ENCODE measurements at places on chromosomes 1 and 21.

DNA sequence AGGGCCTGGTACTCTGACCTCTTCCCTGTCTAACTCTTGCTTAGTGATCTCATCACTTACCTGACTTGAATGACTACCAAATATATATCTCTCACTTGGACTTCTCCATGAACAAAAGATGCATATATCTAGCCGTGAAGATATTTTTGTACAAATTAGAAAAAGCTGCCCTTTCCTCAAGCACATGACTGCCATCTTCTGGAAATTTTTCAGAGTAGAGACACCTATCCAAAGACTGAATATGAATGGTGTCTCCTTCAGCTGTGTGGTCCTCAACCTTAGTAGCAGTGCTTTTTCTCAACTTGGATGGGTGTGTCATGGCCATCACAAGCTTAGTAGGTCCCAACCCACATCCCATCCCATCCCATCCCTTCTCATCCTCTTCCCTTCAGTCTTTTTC lies 142.3 kb downstream of the DNM3 start:
- no peak for DNase-seq

DNA sequence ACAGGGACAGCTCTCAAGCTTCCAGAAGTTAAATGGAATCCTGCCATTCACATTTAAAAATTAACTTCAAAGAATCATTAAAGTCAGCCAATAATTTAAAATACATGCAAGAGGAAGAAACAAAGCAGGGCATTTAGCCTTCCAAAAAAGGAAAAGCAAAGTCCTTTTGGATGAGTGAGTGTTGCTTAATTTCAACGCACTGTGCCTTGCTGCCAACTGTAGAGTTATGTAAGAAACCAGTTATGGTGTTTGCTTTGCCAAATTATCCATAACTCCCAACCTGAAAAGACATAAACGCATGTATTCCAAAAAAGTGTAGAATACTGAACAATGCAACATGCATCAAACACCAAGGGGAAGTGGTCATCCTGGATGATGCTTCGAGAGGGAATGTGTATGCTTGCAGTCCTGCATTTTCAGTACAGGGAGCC lies 16.1 kb upstream of the KCNE1 start:
- no peak for DNase-seq

DNA sequence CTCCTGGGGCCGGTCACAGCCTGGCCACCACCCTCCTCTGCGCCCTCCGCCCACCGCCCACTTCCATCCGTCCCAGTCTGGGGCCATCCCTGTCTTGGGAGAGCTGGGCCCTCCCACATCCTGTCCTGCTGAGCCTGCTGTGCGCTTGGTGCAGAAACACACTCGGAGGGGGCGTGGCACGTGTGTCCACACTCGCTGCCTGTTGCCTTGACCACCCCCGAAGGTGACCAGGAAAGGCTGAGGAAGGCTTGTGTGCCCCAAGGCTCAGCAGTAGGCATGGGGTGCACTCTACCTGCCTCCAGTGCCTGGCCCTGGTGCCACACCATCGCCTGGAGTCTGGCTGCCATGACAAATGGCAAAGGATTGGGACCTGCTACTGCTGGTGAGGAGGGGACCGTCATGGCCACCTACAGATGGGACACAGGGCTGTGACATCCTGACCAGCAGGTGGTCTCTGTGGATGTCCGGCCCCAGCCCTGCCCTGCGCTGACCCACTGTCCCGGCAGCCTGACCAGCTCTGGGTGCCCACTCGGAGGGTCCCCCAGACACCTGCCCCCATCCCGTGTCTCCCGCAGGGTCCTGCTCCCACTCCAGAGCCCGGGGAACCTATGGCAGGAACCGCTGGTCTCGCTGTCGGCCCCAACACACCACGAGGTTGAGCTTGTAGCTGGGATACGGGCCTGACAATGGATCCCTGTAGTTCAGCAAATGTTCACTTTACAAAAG lies 23.2 kb upstream of the PTTG1IP start:
- DNase-seq = no peak

DNA sequence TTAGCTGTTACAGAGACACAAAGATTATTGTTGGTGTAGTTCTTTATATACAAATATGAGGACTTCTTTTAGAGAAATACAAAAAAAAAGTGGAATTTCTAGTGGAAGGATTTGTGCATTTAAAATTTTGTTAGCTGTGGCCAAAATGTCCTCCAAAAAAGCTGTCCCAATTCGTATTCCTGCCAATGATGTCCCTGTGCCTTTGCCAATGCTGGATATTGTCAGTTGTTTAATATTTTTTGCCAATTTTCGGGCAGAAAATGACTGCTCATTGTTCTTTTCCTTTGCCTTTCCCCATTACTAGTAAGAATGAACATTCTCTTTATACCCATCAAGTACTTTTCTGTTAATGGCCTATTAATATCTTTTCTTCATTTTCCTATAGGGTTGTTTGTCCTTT lies 110.0 kb upstream of the HOOK1 start:
- no peak for DNase-seq

DNA sequence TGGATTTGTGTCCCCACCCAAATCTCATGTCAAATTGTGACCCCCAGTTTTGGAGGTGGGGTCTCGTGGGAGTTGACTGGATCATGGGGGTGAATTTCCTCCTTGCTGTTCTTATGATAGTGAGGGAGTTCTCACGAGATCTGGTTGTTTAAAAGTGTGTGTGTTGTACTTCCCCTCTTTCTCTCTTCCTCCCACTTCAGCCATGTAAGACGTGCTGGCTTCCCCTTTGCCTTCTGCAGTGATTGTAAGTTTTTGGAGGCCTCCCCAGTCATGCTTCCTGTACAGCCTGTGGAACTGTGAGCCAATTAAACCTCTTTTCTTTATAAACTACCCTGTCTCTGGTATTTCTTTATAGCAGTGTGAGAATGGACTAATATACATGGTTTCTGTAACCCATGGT lies 64.6 kb downstream of the RHOU start:
- DNase-seq = no peak

GRCh38 chr1:211551638-211552460 lies 27.1 kb downstream of the SLC30A1 start:
- DNase-seq = no peak

- no peak for DNase-seq
These were observed 1.4 kb downstream of the RNF11 start for GRCh38 chr1:51237351-51238033.

DNA sequence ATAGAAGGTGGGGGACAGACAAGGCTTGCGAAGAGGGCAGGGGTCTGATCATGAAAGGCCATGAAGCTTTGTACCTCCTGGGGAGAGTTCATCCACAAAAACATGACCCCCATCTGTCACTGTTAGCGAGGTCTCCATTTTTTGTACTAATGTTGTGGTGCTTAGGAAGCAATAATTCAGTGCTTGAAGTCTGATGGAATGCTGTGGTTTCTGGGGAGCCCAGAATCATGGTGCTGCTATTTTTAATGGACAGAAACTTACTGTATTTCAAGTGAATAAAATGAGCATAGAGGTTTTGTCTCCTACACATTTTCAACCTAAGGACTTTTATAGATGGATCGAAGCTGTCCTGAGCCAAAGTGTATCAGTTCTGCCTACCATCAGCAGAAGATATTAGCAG lies 28.2 kb upstream of the RGL1 start:
- DNase-seq = no peak

- no peak for DNase-seq
These were observed 1.4 kb downstream of the FOXD2 start for GRCh38 chr1:47439017-47439818.

DNA sequence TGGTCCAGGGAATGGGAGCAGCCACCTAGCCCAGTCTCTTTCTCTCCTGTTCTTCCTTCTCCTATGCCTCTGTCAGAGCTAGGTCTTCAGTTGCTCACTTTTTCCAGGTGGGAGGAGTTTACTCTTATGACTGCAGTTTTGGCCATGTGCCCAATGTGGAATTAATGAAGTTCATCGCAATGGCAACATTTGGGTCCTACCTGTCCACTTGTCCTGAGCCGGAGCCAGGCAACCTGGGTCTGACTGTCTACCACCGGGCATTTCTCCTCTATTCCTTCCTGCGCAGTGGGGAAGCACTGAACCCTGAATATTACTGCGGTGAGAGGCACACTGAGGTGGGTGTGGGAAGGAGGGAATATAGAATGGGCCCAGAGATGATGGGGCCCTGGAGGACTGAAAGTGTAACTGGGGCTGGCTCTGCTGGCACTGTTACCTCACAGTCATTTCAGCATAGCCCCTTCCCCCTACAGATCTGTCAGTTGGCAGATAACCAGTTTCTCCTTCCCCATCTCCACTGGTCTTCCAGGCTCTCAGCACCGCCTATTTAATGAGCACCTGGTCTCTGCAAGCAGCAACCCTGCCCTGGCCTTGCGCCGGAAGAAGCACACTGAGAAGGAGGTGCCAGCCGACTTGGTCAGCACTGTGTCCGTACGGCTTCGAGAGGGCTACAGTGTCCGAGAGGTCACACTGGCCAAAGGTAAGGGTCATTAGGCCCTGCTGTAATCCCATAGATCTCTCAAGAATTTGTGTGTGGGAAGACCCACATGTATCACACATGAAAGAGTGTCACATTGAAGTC lies 30.1 kb downstream of the SZT2 start:
- DNase-seq = no peak

DNA sequence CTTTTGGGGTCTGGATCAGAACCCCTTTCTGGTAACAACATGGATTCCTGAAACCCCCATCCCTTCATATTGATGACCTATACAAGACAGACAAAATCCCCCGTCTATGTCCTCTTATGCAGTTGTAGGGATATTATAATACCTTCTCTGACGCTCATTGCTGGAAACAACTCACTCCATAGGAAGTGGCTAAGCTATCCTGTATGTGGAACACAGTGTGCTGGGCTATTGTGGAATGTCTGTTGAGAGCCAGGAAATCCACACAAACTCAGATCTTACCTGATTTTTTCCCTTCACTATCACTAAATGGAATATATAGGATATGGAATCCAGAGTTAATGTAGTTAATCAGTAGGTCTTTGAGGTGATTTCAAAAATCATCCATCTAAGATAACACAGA lies 17.7 kb upstream of the PIK3R3 start:
- no peak for DNase-seq

DNA sequence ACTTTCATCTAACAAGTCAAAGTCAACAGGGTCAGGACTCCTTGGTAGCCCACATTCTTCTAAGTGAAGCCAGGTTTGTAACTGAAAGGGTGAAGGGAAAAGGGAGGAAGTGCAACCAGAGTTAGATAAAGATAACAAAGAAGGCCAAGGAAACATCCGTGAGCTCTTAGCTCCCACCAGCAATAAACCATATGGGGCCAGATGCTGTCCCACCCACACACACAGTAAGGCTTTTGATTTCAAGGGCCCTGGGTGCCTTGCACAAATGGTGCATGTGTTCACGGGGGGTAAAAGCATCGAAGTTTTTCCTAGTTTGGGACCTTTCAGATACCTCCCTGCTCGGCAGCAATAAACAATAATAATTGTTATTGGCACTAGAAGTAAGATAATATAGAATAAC lies 5.1 kb upstream of the TIAM1 start:
- no peak for DNase-seq

GRCh38 chr21:45016031-45016405 lies 58.4 kb upstream of the ADARB1 start:
- DNase-seq = no peak

DNA sequence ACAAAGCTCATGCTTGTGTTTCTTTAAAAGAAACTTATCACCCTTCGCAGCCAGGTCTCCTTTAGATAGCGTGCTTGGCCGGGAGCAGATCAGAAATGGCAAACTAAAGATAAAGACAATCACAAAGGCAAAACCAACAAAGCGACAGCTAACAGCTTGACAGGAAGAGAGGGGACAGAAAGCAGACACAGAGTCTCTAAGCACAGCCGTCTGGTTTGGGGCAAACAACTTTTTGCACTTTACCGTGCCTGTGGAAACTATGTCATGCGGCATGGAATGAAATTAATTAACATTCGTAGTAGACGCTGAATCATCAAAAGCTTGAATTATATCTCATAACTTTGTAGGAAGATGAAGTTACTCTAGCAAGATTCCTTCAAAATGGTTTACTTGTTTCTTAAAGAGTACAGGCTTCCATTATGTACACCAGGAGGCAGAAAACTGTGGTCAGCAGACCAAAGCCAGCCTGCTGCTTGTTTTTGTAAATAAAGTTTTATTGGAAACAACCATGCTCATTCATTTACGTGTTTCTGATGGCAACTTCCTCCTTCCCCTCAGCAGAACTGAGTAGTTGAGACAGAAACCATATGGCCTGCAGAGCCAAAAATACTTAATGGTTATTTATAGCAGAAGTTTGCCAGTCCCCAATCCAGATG lies 183.2 kb downstream of the KIF26B start:
- no peak for DNase-seq

GRCh38 chr1:96187020-96187419 lies 534.6 kb upstream of the PTBP2 start:
- DNase-seq = no peak

DNA sequence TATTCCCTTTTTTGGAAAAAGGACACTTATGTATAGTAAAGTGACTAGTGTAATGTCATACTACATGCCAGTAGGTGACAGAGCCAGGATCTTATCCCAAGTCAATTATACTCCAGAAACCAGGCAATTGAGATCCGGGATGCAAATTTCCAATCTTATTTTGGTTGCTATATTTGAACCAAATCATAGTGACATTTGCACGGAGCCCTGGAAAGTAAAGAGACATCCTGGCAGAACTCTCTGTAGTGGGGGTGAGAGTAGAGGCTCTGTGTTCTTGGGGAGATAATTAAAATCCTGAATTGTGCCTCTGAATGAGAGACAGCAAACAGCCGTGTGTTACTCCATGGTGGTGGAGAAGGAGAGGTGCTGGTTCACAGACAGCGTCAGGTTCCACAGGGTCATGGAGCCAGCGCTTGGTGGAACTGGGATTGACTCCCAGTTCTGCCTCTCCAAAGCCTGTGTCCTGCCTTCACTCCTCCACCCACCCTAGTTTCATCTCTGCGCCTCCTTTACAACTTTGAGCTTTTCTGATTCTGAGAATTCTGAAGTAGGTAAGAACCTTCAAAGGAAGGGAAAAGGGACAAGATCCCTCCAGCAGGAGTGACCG lies 432.3 kb downstream of the PTPRU start:
- no peak for DNase-seq

- DNase-seq = no peak
These were observed 41.7 kb downstream of the PSMG1 start for GRCh38 chr21:39141502-39141901.

GRCh38 chr21:26447932-26448475 lies 125.1 kb downstream of the CYYR1 start:
- DNase-seq = no peak

Measured in stimulated activated CD8-positive, alpha-beta memory T cell treated with anti-CD3 and anti-CD28 coated beads, Interleukin-4, amount 100 ng/mL, for 1 hour (primary cell).